Bone marrow (tissue), 2 donors: ENCODE measurements at places on chromosomes 1 and 21.
A peak's percentile ranks its signal among the peaks of the same experiment; 100 is the strongest.

- DNase-seq: no peak
Measured at GRCh38 chr1:83764209-83764608, 234.7 kb downstream of the TTLL7 start.

GRCh38 chr1:241894016-241894415 is 46.0 kb downstream of the EXO1 start:
- no peak for DNase-seq

DNA sequence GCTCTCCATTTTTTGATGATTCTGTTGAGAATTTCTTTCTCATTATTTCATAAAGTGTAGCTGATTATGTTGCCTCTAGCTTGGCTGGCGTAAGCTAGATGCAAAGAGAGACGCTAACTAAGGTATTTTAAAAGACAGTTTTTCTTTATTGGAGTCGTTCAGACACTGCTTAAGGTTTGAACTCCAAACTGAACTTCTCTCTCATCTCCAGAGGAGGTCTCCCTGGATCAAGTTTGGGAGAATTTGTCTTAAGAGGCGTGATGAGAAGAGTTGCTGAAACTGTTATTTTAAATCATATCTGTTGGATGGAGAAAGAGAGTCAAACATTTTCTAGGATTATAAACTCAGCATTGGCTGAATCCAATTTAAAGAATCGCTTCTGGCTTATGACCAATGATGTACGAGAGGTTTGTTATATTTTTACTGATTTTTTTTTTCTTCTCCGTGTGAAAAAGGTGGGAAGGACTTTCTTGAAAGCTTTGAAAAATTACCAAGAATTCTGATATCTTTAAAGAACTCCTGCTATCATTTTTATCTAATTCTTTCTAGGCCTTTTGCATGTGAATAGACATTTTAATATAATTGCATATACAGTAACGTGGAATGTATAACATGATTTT is 34.0 kb downstream of the MAP3K7CL start:
- no peak for DNase-seq

GRCh38 chr1:154970631-154971340 is at the start of gene SHC1:
SHC1 (minus strand) TSS chr1:154970747; CDS start chr1:154970526, 221 bp downstream.
- DNase-seq: peak; percentile 27

GRCh38 chr1:27522432-27523336 is 32.7 kb upstream of the WASF2 start:
- DNase-seq: no peak

- DNase-seq: no peak
Measured at GRCh38 chr1:25676488-25676887, 59.9 kb downstream of the MAN1C1 start.

DNA sequence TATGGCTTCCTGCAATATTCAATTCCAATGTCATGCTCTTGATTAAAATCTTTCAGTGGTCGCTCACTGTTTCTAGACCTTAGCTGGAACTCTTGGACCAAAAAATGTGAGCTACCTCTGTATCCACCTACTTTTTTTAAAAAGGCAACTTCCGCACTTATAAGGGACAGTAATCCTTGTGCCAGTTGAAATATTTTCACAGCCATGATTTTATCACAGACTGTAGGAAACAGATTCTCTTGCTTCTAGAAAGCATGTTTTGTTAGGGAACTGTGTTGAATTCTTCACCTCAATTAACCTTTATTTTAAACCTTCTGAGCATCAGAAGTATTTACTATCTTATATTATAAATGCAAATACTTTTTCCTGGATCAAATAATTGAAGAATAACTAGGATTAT is 296.0 kb upstream of the ST6GALNAC5 start:
- DNase-seq: no peak

DNA sequence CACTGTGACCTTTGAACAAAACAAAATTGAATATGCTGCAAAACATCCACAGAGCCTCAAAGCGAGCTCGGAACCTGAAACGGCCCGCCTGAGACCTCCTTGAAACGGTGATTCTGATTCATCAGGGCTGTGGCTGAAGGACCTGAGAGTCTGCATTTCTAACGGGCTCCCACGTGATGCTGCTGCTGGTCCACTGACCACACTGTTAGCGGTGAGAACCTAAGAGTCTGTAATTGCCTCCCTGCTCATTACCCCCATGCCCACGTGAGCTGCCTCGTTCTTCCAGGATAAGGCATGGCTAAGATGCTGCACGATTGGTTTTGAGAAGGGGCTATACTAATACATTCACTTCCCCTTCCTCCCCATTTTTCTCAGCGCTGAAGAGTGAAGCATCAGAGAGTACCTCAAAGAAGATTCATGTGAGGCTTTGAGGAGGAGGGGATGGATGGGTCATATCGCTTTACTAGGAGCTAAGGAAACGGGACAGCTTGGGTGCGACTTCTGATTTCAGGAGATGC is 9.7 kb downstream of the TLR5 start:
- DNase-seq: no peak

DNA sequence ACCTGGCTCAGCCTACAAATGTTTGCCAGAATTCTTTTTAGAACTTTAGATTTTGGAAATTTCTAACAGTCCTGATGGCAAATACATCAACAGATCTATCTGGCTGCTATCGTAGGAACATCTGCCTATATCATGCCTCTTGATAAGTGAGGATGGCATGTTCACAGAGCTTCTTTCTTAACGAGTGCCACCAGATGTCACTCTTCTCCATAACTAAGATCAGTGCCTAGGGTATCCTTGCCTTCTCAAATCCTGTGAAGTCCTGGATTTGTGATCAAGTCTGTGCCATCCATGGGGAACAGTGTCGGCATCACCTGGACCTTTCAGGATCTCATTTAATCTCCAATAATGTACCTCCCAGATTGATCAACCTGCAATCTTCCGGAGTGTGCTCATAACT is 36.5 kb upstream of the CD5L start:
- no peak for DNase-seq

- DNase-seq: no peak
Measured at GRCh38 chr1:108717774-108718316, 5.1 kb downstream of the FNDC7 start.

- DNase-seq: no peak
Measured at GRCh38 chr1:164863056-164863455, 304.1 kb downstream of the PBX1 start.

- no peak for DNase-seq
Measured at GRCh38 chr1:39926343-39926793, 24.7 kb upstream of the MYCL start.

DNA sequence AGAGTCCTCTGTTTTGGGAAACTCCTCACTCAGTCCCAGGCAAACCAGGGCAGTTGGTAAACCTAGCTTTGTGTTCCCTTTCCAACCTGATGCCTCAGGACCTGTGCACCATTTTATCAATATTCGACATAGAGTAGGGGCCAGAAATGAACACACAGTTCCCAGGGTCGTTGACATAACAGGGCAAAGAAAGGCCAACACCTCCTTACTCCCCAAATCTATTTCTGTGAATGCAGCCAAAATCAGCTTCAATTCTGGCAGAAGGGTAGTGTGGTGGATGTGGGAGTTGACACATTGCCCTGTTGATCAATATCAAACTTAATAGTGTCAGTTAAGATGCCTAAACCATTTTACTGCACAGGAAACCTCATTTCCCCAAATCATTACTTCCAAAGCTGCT is 104.6 kb upstream of the SPATA6 start:
- no peak for DNase-seq

- DNase-seq: peak; percentile 3
Measured at GRCh38 chr1:245169376-245169775, 14.6 kb downstream of the KIF26B start.

- DNase-seq: no peak
Measured at GRCh38 chr21:41168391-41169257, 664 bp downstream of the BACE2 start.

DNA sequence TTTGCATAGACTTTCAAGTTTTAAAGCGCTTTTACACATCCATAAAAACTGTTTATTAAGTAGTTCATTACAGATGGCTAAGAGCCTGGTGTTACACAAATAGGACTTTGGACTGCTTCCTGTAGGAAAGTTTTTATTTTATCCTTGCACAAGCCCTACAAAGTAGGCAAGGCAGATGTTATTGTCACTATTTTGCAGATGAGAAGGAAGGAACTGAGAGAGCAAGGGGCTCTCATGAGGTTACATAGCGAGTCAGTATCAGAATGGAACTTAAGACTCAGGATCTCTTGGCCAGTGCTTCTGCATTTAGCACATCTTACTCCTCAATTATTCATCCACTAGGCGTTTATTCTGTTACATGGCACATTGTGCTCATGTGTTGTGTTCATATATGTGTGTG is 2.6 kb upstream of the MAPKAPK2 start:
- no peak for DNase-seq

DNA sequence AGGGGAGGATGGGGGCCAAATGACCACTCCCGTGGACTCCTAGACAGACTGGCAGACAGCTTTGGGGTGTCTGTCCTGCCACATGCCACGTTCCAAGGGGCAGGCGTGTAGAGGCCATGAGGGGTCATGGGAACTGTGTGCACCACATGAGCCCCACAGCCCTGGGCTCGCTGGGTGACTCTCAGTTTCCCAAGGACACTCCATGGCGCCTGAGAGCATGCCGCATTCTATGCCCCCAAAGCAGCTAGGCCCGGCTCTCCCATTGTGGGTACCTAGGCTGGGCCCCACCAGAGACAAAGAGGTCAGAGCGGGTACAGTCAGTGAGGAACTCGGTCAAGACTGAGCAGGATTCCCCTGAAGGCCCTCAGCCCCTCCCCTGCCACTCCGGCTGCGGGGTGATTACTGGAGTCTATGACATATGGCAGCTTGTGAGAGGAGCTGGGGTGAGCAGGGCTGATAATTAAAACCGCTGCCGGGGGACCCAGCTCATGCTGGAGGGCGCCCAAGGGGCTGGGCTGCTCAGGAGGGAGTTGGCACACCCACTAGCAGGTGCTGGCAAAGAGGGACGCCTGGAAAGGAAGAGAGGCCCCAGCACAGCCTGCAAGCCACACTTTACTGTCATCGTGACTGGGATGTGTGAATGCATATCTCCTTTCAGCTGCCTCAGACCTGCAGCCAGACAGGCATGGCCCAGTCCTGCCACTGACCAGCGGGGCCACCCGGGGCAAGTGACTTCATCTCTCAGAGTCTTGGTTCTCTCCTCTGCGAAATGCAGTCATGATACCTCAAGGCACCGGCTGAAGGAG is 8.4 kb downstream of the LRP8 start:
- DNase-seq: no peak

DNA sequence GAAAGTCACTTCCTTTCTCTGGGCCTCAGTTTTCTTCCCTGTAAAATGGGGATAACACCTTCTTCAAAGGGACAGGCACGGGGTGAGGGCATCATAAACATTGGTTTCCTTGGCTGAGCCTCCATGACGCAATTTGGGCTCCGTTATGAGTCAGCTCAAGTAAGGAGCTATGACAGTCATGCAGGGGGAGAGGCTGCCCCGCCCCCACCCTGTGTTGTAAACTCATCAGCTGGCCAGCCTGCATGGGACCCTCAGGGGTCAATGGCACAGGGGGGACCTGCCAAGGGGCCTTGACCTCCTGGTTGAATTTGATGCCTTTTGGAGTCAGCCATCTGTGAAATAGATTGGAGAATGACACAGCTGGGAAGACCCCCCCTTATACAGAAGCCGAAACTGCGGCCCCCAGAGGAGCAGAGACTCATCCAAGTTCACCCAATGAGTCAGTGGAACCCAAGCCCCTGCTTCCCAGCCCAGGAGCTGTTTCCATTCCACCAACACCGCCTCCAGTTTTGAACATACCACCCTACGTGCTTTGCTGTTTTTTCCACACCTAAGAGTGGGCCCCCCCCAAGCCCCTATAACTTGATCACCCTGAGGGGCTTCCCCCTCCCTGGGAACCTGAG is 36.8 kb upstream of the RUNX3 start:
- DNase-seq: no peak

- no peak for DNase-seq
Measured at GRCh38 chr1:17922833-17923232, 167.7 kb downstream of the ACTL8 start.

- DNase-seq: no peak
Measured at GRCh38 chr1:6491081-6491449, 402 bp downstream of the PLEKHG5 start.

GRCh38 chr1:246291127-246291526 is 216.0 kb downstream of the SMYD3 start:
- DNase-seq: no peak

DNA sequence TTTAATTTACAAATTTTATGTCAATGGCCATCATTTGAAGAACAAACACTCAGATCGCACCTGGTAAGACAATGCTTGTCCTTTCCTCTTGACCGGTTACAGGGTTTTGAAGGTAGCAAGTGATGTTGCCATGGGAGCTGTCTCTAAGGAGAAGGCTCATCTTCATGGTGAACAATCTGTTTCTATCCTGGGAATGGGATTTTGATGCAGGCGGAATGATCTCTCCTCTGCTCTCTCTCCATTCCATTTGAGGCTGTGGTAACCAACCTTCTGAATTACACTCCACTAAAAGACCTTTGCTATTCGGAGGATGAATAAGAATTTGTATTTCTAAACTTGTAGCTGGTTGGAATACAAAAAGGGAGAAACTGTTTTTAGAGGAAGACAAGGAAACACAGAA is 57.9 kb upstream of the SLC5A9 start:
- no peak for DNase-seq

DNA sequence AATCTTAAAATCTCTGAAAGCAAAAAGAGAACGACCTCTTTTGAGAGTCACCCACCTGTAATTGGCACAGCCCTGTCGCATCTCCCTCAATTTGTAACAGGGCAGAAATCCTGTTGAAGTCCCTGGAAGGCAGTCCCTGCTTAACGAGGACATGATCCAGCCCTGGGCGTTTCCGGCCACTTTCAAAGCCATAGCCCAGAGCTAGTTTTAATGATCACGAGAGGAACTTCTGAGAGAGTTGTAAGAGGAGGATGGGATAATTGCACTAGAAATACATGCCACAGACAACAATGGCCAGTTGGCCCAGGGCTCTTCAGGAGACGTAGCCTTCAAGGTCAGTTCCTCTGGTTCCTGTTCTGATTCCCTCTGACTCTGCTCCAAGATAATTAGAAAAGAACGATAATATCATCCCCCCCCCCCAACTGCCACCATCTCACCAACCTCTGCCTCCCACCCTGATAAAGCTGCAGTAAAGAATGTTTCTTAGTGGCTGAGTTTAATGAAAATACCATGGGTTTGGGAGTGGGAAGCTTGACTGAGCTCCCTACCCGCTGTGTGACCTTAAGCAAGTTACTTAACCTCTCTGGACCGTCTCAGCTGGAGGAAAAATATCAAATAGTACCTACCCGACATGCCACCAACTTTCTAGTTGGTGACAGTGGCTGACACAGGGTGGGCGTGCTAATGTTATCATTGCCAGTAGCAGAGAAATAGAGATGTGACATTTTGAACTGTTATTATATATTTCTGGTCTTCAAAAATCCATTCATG is 140.0 kb downstream of the OMA1 start:
- DNase-seq: no peak

GRCh38 chr1:244022311-244022710 is 28.8 kb upstream of the ZBTB18 start:
- DNase-seq: no peak
